ENCODE measurements at places on chromosomes 2 and 18.
A peak's percentile ranks its signal among the peaks of the same experiment; 100 is the strongest.

- no peak for DNase-seq
Observed at GRCh38 chr2:217261452-217261851, 401.6 kb upstream of the TNP1 start.

GRCh38 chr2:72990695-72991438, 73.5 kb downstream of the EMX1 start:
- no peak for DNase-seq

- DNase-seq: no peak
Observed at GRCh38 chr2:129747500-129748125, 231.9 kb upstream of the RAB6C start.

- no peak for DNase-seq
Observed at GRCh38 chr18:32040936-32041335, 22.3 kb downstream of the RNF125 start.

GRCh38 chr2:167471734-167472133, 583.5 kb downstream of the XIRP2 start:
- no peak for DNase-seq

DNA sequence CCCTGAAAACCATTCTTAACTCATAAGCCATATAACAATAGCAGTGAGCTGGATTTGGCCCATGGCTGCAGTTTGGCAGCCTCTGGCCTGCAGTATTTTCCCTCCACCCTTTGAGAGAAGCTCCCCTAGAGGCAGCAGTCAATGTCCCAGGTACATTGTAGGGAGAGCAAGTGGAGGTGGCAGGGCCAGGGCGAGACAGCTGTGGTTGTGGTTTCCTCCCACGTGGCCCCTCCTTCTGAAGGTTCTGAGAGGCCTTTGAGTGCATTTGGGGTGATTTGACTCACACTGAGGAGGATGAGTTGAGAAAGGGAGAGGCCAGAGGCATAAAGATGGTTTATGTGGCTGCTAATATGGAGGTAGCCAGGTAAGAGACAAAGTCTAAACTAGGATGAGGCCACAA, 45.5 kb upstream of the LDAH start:
- DNase-seq: no peak

DNA sequence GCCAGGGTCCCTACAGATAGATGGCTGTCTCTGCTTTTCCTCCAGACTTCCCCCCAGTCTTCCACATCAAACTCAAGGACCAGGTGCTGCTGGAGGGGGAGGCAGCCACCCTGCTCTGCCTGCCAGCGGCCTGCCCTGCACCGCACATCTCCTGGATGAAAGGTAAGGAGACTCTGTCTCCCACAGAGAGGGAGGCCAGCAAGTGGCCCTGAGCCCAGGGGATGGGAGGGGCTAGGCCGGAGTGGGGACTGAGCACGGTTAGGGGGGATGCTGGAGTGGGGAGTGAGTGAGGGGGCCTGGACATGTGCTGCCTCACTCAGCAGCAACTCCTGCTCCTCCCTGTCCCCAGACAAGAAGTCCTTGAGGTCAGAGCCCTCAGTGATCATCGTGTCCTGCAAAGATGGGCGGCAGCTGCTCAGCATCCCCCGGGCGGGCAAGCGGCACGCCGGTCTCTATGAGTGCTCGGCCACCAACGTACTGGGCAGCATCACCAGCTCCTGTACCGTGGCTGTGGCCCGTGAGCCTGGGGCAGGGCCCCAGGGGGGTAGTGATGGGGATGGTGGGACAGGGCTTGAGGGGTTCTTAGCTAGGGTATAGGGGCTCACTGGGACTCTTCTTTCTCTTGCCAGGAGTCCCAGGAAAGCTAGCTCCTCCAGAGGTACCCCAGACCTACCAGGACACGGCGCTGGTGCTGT, 10.4 kb upstream of the GMPPA start:
- DNase-seq: no peak

DNA sequence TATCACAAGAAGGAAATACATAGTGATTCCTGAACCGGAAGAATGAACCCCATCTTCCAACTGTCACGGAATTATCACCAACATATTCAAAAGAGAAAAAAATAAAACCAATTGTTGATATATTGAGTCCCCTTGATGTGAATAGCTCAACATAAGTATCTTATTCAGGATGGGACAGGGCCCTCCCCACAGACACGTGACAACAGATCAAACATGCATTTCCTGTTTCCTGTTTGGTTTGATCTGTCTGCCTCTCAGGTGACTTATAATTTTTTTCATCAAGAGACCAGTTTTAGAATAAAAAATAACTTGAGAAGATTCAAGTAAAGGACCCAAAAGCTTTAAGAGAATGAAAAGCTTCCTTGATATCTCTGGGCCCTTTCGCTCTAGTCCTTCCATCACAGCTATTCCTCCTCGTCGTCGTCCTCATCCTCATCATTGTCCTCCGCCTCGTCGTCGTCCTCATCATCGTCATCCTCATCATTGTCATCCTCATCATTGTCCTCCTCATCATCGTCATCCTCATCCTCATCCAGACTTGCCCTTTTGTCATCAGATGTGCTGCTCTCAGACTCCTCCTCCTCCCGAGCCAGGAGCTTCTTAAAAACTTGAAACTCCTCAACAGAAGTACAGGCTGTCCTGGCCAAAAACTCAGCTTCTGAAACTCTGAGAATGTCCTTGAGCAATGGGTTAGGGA, 6.3 kb downstream of the MTERF4 start:
- DNase-seq: no peak

- DNase-seq: no peak
Observed at GRCh38 chr18:54033052-54033451, 191.4 kb downstream of the MBD2 start.

DNA sequence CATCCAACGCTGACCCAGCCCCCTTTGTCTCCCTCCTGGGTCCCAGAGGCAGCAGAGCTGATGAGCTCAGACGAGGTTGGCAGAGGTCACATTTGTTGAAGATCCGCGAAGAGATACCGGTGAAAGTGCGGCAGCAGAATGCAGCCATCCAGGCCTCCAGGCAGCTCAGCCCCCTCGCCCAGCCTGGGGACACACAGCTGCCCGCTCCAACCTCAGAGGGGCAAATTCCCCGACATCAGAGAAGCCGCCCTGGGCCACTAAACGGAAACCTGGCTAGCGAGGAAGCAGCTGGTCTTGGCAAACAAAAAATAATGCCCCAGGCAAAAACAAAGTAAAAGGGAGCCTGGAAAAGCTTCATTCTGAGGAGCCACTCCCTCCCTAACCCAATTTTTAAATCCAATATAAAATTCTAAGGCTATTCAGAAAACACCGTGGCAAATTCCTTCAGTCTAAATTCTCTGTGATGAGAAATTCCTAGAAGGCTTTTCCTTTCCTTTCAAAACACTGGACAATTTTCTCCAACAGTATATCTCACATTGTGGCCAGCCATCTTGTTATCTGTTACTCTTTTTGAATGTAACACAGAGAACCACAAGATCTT, 262.4 kb downstream of the SS18 start:
- no peak for DNase-seq

DNA sequence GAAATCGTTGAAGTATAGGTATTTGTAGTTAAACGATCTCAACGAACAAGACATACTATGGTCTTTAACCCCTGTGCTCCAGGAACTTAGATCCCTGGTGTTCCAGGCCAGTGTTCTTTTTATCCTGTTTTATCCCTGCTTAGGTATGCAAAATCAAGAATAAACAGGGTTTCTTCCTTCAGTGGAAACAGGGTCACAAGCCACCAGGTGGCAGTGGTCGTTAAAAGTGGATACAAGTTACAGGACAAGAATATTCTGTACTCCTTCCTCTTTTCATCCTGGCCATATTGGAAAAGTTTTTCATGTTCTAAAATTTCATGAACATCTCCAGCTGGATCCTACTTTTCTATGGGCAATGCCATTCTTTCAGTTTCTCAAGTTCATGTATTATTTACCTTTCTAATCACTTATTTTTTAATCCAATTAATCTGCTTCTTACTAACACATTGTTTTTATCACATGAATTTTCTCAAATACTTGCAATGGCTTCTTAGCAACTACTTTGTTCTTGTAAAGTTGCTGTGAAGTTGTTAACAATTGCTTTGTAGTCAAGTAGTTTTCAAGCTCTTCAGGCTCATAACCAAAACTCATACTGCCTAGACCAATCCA, 16.4 kb upstream of the HNMT start:
- DNase-seq: peak; percentile 35

DNA sequence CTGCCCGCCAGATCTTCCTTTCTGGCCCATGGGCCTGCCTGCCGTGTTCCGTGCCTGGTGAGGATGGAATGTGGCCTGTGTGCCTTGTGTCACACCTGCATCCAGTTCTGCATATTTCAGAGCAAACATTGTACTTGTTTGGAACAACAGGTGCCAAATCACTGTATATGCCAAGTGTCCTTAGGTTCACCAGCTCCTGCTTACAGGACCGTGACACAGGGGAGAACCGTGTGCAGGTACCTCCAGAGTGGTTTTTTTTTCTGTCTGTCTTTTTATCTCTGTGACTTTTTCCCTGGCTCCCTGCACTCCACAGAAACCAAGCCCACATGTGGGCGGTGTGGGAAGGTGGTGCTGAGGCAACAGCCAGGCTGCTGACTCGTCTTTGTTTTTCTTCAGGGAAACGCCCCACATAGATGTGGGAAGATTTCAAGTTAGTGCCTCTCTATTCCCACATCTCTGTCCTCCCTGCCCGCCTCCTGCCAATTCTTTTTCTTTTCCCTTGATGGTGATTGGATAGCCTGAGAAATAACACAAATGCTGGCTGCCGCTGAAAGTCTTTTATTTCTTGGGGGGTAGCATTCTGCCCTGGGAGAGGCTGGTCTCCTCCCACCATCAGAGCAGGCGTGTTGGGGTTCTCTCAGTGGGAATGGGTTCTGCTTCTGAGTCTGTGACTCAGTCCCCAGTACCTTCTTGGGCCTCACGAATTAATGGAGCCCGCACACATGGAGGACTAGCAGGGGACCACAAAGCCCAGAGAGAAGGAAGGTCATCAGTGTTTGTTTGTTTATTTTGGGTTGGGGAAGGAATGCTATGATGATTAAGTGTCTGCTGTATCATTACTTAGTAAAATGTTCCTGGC, 21.4 kb downstream of the GRHL1 start:
- DNase-seq: no peak

GRCh38 chr2:135650721-135651120, 90.9 kb upstream of the UBXN4 start:
- no peak for DNase-seq

- peak; percentile 79 for DNase-seq
Observed at GRCh38 chr2:96240341-96241038, 25.3 kb downstream of the TMEM127 start.

- DNase-seq: no peak
Observed at GRCh38 chr2:177397481-177398289, 5.1 kb downstream of the AGPS start.

GRCh38 chr18:65081786-65082185, 669.0 kb upstream of the CDH7 start:
- DNase-seq: no peak

DNA sequence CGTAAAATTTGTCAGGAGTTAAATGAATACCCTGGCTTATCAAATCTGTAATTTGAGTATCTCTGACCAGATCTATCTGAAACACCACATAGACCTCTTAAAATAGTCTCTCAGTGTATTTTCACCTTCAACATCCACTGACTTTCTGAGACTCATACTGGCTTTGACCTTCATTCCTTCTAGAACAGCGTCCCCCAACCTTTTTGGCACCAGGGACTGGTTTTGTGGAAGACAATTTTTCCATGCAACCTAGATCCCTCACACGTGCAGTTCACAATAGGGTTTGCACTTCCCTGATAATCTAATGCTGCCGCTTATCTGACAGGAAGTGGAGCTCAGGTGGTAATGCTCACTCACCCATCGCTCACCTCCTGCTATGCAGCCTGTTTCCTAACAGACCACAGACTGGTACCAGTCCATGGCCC, 3.2 kb downstream of the NBAS start:
- no peak for DNase-seq

- no peak for DNase-seq
Observed at GRCh38 chr2:237682856-237683670, 55.7 kb downstream of the LRRFIP1 start.

DNA sequence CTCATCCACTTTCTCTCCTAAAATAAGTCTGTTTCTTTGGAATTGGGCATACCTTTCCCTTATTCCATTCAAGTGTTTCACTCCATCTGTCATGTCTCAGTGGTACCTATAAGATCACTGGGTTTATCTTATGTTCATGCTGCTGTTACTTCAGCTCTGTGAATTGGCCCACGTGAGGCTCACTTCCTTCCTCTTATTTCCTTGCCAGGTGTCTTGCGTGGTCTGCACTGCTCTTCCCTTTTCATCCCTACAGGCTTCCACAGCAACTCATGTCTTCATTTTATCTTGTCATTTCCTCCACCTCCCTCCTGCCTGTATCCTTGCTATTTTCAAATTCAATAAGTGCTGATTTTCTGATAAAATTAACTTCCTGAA, 159.1 kb upstream of the ALPP start:
- DNase-seq: no peak

DNA sequence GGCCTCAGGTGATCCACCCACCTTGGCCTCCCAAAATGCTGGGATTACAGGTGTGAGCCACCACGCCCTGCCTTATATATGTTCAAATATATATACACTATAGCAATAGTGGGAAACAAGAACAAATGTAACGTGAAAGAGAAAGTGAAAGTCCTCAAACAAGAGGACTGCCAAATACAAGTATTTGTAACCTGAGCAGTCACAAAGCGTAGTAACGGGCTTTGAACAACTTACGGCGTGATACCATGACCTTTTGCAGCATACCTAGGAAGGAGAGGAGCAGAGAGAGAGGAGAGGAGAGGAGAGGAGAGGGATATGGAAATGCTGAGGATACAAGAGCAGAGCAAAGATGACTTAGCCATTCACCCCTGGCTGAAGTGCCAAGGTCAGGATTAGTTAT, 113.8 kb upstream of the RGPD4 start:
- no peak for DNase-seq

GRCh38 chr2:64985447-64985846, 3.8 kb upstream of the SLC1A4 start:
- no peak for DNase-seq

GRCh38 chr2:137764646-137765045, 199.6 kb upstream of the HNMT start:
- no peak for DNase-seq

GRCh38 chr2:15159751-15160177, 401.4 kb downstream of the NBAS start:
- DNase-seq: peak; percentile 31

- no peak for DNase-seq
Observed at GRCh38 chr2:102233132-102233884, 46.5 kb downstream of the IL1RL2 start.

DNA sequence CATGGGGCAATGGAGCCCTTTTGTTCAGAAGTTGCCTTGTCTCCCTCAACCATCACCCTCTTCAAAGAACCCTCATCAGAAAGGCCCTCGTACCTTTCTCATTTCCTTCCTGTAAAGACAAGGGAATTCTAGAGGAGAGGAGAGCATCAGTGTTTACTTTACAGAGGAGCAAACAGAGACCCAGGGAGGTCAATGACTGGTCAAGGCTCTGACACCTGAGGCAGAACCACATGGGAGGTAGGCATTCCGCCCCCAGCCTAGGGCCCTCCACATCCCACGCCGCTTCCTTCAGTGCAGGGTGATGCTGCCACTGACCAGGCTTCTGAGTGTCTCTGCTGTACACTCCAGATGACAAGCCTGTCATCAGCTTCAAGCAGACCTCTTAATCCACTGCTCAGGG, 104.7 kb downstream of the NRP2 start:
- no peak for DNase-seq

Measured in NCI-H1105 (cell line).